ENCODE measurements at places on chromosomes 2 and 18. TPM values are rescaled to one million over a fixed set of nuclear protein-coding genes. Genes with fewer than 3 reads are reported as not detected.

The ANTXR1 gene
- 103 TPM for polyA plus RNA-seq

The AGAP1 gene
- polyA plus RNA-seq = 17.5 TPM

The DYNAP gene
- polyA plus RNA-seq = not detected

The ARHGAP28 gene
- polyA plus RNA-seq = 33.7 TPM

The CHRND gene
- polyA plus RNA-seq = 0.52 TPM

The CRYGD gene
- not detected for polyA plus RNA-seq

The RTP5 gene
- not detected for polyA plus RNA-seq

The INSIG2 gene
- 37.7 TPM for polyA plus RNA-seq

The TACR1 gene
- polyA plus RNA-seq = 1.2 TPM

The CSRNP3 gene
- polyA plus RNA-seq = 10.2 TPM

All from left renal pelvis (tissue), 4 donors.